ENCODE measurements at places on chromosomes 3 and 15. TPM values are rescaled to one million over a fixed set of nuclear protein-coding genes. Genes with fewer than 3 reads are reported as not detected.

GRCh38 chr3:13700889-13701288 is 152.0 kb downstream of the FBLN2 start:
- H3K4me1 ChIP-seq = no peaks in the 10 kb centered on the region
- no peaks in the 10 kb centered on the region for H3K36me3 ChIP-seq
- no peak overlapping the region for H3K27ac ChIP-seq

DNA sequence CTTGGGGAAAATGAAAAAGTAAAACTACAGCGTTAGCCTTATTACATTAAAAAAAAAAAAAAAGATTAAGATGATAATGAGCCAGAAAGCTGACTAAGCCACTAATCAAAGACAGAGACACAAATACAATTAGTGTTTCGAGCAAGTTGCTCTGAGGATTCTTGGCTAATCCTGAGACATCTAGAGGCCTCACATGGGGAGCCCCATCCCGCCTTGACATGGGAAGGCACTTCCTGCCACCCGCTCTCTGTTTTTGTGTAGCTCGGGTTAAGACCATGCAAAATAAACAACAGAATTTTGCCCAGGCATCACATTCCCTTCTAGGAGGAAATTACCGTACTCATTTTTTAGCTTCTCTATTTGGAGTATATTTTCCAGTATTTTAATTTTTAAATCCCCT is 15.3 kb downstream of the HESX1 start:
- no peak for DNase-seq
- H3K4me3 ChIP-seq = no peak overlapping the region
- no peaks in the 10 kb centered on the region for H3K27me3 ChIP-seq
- no peaks in the 10 kb centered on the region for H3K4me1 ChIP-seq

DNA sequence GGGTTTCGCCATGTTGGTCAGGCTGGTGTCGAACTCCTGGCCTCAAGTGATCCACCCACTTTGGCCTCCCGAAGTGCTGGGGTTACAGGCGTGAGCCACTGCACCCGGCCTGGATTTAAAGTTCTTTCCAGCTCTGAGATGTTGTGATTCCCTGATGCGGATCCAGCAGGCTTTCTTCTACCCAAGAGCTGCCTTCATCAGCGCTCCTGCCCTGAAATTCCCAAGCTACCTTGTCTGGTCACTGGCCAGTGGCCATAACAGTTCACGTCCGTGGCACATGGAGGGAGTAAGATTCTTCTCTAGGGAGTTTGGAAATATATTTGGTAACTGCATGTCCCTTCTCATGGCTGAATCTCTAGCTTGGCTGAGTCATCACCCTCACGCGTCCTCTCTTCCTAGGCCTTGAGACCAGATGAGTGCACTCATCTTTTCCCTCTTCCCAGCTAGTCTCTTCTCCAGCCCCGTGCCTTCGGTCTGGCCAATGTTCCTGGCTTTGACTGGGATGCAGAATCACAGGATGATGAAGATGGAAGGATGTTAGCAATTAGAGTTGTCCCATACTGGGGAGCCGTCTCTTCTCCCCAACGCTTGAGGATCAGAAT is 29.8 kb upstream of the APOD start:
- H3K4me3 ChIP-seq = no peak overlapping the region
- H3K27ac ChIP-seq = no peak overlapping the region
- no peaks in the 10 kb centered on the region for H3K4me1 ChIP-seq
- H3K27me3 ChIP-seq = no peaks in the 10 kb centered on the region
- no peak for DNase-seq
- no peaks in the 10 kb centered on the region for H3K36me3 ChIP-seq

DNA sequence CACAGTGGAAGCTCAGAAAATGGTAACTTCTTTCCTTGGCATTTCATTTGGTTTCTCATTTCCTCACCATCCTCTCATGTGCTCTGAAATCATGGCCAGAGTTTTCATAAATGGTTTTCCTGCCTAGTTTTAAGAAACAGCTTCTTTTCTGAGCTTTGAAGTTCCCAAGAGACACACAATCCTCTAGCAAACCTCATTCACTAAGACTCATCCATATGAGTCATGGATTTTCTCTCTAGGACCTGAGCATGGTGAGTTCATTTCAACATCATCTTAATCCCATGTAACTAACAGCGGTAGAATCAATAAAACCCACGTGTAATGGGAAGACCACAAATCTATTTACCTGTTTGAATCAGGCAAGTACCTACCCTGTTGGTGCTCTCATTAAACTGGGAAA is 274.5 kb upstream of the LRTM1 start:
- H3K4me1 ChIP-seq = no peaks in the 10 kb centered on the region
- H3K36me3 ChIP-seq = no peaks in the 10 kb centered on the region
- no peak for DNase-seq

GRCh38 chr3:11592445-11593298 is 51.0 kb downstream of the VGLL4 start:
- H3K4me3 ChIP-seq = no peak overlapping the region
- DNase-seq = no peak
- H3K36me3 ChIP-seq = no peaks in the 10 kb centered on the region
- H3K27me3 ChIP-seq = no peaks in the 10 kb centered on the region

DNA sequence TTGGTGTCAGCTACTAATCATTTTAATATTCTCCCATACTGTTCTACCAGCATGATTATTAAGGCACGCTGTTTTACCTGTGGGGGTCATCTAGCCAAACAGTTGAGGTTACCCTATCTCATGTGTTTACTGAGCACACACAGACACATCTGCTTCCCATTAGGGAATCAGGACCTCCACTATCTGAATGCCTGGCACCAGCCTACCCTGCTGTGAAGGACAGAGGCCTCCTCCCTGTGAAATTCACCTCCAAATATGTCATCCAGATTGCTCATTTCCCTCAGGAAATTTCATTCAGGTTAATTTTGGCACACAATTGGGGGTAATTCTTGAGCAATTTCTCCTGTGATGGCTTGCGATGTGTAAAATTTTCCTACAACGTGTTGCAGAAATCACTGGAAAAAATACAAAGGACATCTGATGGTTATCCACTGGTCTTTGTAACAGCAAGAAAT is 155.6 kb upstream of the NR2E3 start:
- H3K27ac ChIP-seq = no peak overlapping the region
- H3K27me3 ChIP-seq = no peaks in the 10 kb centered on the region
- H3K4me1 ChIP-seq = peaks cover 9% of the 10 kb centered on the region
- no peak overlapping the region for H3K4me3 ChIP-seq
- no peak for DNase-seq

- no peaks in the 10 kb centered on the region for H3K4me1 ChIP-seq
- H3K27me3 ChIP-seq = no peaks in the 10 kb centered on the region
- no peaks in the 10 kb centered on the region for H3K36me3 ChIP-seq
- no peak for DNase-seq
- H3K4me3 ChIP-seq = no peak overlapping the region
- H3K27ac ChIP-seq = no peak overlapping the region
These were observed 280.1 kb downstream of the SV2B start for GRCh38 chr15:91380114-91380513.

DNA sequence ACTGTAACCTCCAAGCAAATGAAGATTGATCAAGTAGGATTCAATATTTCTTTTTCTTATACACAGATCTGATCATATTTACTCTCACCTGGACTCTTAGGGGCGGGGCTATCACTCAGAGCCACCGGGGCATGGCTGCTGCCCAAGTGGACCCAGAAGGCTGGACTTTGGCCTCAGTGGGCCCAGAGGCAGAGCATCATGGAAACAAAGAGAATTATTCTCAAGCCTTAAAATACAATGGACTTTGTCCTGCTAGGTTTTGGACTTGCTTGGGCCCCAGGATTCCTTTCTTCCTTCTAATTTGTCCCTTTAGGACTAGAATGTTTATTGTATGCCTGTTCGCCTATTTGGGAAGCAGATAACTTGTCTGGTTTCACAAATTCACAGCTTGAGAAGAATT is 85.1 kb downstream of the SUCLG2 start:
- no peaks in the 10 kb centered on the region for H3K27me3 ChIP-seq
- H3K4me1 ChIP-seq = no peaks in the 10 kb centered on the region
- H3K36me3 ChIP-seq = peaks cover 4% of the 10 kb centered on the region
- no peak overlapping the region for H3K27ac ChIP-seq

GRCh38 chr3:11547498-11547897 is 96.2 kb downstream of the VGLL4 start:
- H3K27ac ChIP-seq = no peak overlapping the region
- H3K27me3 ChIP-seq = no peaks in the 10 kb centered on the region
- no peaks in the 10 kb centered on the region for H3K36me3 ChIP-seq
- H3K4me3 ChIP-seq = no peak overlapping the region

DNA sequence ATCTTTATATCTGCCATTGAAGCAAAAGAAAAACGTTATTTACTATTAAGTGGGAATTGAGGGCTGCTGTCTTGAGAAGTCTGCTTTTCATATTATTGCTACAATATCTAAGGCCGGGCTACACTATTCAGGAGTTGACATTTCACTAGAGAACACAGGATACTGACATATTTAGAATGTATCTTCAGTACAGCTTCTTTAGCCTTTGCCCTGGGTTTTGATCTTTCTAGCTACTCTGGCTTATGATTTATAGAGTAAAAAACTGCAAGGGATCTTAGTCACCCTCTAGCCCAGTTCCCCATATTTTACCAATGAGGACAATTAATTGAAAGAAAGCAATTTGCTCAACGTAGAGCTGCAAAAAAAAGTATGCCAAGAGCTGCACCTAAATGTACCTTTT is 307.4 kb upstream of the DPPA4 start:
- no peaks in the 10 kb centered on the region for H3K36me3 ChIP-seq
- no peaks in the 10 kb centered on the region for H3K27me3 ChIP-seq
- no peak overlapping the region for H3K4me3 ChIP-seq
- H3K4me1 ChIP-seq = no peaks in the 10 kb centered on the region
- H3K27ac ChIP-seq = no peak overlapping the region

GRCh38 chr15:65982627-65983322 is 113.5 kb downstream of the RAB11A start:
- H3K27ac ChIP-seq = no peak overlapping the region
- peaks cover 8% of the 10 kb centered on the region for H3K27me3 ChIP-seq
- no peaks in the 10 kb centered on the region for H3K36me3 ChIP-seq
- no peak overlapping the region for H3K4me3 ChIP-seq

DNA sequence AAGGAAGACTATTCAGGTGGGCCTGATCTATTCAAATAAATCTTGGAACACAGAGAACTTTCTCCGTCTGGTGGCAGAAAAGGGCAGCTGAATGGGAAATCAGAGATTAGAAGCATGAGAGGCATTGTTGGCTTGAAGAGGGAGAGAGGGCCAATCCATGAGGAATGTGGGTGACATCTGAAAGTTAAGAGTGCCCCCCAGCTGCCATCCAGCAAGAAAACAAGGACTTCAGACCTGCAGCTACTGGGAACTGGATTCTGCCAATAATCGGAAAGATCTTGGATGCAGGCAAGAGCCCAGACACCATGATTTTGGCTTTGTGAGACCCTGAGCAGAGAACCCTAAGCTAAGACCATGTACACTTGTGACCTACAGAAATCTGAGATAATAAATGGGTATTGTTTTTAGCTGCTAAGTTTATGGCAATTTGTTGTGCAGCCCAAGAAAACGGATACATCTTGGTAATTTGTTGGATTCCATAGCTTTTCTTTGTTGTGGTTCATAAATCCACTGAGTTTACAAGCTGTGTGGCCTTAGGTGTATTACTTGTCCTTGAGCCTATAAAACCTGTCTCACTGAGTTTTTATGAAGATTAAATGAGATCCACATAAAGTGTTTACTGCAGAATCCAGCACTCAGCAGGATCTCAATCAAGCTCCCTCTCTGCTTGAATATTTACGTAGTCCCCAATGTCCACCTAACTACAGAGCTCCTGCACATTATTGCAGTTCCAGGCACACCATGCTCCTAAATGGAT is 82.1 kb upstream of the PRTG start:
- DNase-seq = no peak
- H3K27ac ChIP-seq = no peak overlapping the region
- no peaks in the 10 kb centered on the region for H3K27me3 ChIP-seq
- H3K4me1 ChIP-seq = no peaks in the 10 kb centered on the region

NEO1 gene
- 21.8 TPM for total RNA-seq

- no peak overlapping the region for H3K27ac ChIP-seq
- no peaks in the 10 kb centered on the region for H3K36me3 ChIP-seq
- no peaks in the 10 kb centered on the region for H3K27me3 ChIP-seq
- no peak for DNase-seq
- peak overlapping the region; percentile 69 for H3K4me3 ChIP-seq
These were observed 20.4 kb upstream of the SATB1 start for GRCh38 chr3:18445401-18446148.

- no peaks in the 10 kb centered on the region for H3K4me1 ChIP-seq
- H3K36me3 ChIP-seq = no peaks in the 10 kb centered on the region
- H3K27ac ChIP-seq = no peak overlapping the region
- H3K27me3 ChIP-seq = no peaks in the 10 kb centered on the region
- no peak for DNase-seq
These were observed 14.8 kb upstream of the SHISA5 start for GRCh38 chr3:48518638-48519276.

GRCh38 chr3:72860053-72860452 is 11.8 kb upstream of the SHQ1 start:
- H3K36me3 ChIP-seq = no peaks in the 10 kb centered on the region
- no peaks in the 10 kb centered on the region for H3K27me3 ChIP-seq
- H3K4me1 ChIP-seq = no peaks in the 10 kb centered on the region
- DNase-seq = no peak
- H3K27ac ChIP-seq = no peak overlapping the region
- no peak overlapping the region for H3K4me3 ChIP-seq

TMEM87A gene
- 25.4 TPM for total RNA-seq

- no peaks in the 10 kb centered on the region for H3K27me3 ChIP-seq
- H3K4me1 ChIP-seq = peaks cover 11% of the 10 kb centered on the region
- no peak overlapping the region for H3K27ac ChIP-seq
- no peaks in the 10 kb centered on the region for H3K36me3 ChIP-seq
- no peak overlapping the region for H3K4me3 ChIP-seq
These were observed 767.7 kb upstream of the CFAP20DC start for GRCh38 chr3:59817511-59817910.

GRCh38 chr3:19173945-19174344 is 25.6 kb downstream of the KCNH8 start:
- no peak overlapping the region for H3K4me3 ChIP-seq
- DNase-seq = no peak
- H3K27me3 ChIP-seq = no peaks in the 10 kb centered on the region
- no peaks in the 10 kb centered on the region for H3K36me3 ChIP-seq
- H3K27ac ChIP-seq = no peak overlapping the region

DNA sequence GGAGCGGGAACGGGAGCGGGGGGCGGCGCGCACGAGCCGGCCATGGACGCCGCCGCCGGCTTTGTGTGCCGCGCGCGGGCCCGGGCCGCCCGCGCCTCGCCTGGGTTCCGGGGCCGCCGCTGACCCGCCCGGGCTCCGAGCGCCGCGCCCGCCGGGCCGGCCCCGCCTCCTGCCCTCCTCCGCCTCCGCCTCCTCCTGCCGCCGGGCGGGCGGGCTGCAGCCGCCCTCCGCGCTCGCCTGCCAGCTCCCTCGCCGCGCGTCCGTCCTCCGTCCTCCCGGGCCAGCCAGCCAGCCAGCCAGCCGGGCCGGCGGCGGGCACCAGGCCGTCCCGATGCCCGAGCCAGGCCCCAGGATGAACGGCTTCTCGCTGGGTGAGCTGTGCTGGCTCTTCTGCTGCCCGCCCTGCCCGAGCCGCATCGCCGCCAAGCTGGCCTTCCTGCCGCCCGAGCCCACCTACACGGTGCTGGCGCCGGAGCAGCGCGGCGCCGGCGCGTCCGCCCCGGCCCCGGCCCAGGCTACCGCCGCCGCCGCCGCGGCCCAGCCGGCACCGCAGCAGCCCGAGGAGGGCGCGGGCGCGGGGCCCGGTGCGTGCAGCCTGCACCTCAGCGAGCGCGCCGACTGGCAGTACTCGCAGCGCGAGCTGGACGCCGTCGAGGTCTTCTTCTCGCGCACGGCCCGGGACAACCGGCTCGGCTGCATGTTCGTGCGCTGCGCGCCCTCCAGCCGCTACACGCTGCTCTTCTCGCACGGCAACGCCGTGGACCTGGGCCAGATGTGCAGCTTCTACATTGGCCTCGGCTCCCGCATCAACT is at the start of gene ABHD17C:
Gene ABHD17C (plus strand): TSS at position 212 of the 812 bp plus-strand sequence. CDS start 120 bp downstream, at position 332.
- DNase-seq = peak; percentile 69
- H3K4me3 ChIP-seq = peak within 1 kb of the TSS; percentile 85
- H3K27me3 ChIP-seq = no peaks in the 10 kb centered on the region

Data from ascending aorta (tissue), 2 donors.